ENCODE measurements at places on chromosomes 6 and 20. TPM values are rescaled to one million over a fixed set of nuclear protein-coding genes. Genes with fewer than 3 reads are reported as not detected.

DNA sequence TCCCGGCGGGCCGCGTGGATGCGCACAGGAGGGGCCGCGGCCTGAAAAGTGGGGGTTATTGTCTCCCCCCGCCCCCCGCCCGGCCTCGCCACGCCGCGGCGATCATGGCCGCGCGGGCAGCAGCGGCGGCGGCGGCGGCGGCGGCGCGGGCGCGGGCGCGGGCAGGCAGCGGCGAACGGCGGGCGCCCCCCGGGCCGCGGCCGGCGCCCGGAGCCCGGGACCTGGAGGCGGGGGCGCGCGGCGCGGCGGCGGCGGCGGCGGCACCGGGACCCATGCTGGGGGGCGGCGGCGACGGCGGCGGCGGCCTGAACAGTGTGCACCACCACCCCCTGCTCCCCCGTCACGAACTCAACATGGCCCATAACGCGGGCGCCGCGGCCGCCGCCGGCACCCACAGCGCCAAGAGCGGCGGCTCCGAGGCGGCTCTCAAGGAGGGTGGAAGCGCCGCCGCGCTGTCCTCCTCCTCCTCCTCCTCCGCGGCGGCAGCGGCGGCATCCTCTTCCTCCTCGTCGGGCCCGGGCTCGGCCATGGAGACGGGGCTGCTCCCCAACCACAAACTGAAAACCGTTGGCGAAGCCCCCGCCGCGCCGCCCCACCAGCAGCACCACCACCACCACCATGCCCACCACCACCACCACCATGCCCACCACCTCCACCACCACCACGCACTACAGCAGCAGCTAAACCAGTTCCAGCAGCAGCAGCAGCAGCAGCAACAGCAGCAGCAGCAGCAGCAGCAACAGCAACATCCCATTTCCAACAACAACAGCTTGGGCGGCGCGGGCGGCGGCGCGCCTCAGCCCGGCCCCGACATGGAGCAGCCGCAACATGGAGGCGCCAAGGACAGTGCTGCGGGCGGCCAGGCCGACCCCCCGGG lies 637 bp downstream of the ARID1B start:
- peak; percentile 63 for DNase-seq

DNA sequence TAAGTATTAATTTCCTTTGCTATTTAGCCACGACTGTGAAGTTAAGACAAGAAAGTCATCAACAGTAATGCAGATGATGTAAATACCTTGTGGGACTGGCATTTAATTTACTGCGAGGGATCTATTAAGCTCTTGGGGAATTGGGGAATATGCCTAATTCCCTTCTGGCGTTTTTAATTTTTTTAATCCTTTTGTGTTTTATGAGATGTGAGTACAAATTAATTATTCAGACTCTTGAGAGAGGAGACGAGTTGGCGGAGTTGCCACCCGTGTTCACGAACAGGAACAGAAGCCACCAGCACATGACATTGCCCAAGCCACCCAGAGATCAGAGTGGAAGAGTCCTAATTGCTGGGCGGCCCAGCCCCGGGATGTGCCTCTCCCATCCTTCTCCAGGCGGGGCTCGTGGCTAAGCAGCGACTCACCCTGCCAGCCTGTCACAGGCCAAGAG lies 533 bp upstream of the CRYBG1 start:
- no peak for DNase-seq

DNA sequence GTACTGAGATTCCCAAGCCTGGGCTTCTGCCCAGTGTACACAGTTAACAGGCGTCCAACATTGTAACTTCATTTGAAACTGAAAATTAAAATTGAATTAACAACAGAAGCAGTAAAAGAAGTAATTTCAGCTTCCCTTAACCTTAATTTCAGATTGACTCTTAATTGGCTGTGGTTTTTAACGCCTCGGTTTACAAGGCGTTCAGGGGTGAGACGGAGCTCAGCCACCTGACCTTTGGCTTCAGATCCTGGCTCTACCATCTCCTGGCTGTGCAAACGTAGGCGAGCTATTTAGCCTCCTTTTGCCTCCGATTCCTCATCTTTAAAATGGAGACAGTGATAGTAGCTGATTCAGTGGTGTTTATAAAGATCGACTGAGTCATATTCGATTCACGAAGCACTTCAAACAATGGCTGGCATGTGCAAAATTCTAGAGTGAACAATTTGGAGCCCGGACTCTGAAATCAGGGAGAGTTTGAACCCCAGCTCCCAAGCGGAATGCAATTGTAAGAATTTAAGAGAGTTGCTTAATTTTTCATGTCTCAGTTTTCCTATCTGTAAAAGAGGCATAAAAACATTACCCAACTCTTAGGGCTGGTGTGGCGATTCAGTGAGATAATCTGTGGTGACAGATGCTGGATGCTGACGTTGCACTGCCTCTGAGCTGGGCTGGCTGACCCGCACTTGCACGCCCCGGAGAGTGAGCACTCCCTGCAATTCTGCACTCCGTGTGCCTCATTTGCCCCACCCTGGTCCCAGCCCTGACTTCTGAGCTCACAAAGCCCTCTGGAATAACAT lies 23.5 kb upstream of the OCSTAMP start:
- DNase-seq = no peak

Gene KPNA5
- 21.2 TPM for total RNA-seq

Gene PDYN
- not detected for total RNA-seq

All from ureter (tissue), 1 donor.